Sigmoid colon (tissue), 7 donors: ENCODE measurements at places on chromosomes 7 and 10. TPM values are rescaled to one million over a fixed set of nuclear protein-coding genes. Genes with fewer than 3 reads are reported as not detected.

- no peak for DNase-seq
Measured at GRCh38 chr7:134470864-134471263, 12.0 kb upstream of the AKR1B1 start.

PDCD4 gene
- total RNA-seq, result 135 TPM

FAM237B gene
- total RNA-seq, result not detected

IMMP2L gene
- total RNA-seq, result 18.5 TPM

DNA sequence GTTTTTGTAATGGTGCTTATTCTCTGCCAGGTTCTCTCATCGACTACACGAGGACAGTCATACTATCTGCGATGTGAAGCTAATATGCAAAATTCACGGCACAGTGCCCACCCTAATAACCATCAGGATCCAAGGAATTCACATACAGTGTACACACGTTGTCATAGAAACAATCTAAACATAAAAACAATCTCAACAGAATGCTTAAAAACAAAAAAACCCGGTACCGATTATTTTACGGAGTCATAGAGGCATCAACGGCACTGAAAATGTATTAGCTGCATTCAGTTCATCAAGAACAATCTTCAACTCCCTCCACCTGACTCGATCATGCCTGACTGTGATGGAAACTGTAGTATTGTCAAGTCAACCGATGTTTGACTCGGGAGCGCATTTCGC lies 628 bp downstream of the MRPS33 start:
- DNase-seq, result no peak

- DNase-seq, result no peak
Measured at GRCh38 chr10:4278186-4278585, 493.2 kb upstream of the KLF6 start.

- DNase-seq, result no peak
Measured at GRCh38 chr10:66717231-66717981, 208.4 kb upstream of the LRRTM3 start.

DNA sequence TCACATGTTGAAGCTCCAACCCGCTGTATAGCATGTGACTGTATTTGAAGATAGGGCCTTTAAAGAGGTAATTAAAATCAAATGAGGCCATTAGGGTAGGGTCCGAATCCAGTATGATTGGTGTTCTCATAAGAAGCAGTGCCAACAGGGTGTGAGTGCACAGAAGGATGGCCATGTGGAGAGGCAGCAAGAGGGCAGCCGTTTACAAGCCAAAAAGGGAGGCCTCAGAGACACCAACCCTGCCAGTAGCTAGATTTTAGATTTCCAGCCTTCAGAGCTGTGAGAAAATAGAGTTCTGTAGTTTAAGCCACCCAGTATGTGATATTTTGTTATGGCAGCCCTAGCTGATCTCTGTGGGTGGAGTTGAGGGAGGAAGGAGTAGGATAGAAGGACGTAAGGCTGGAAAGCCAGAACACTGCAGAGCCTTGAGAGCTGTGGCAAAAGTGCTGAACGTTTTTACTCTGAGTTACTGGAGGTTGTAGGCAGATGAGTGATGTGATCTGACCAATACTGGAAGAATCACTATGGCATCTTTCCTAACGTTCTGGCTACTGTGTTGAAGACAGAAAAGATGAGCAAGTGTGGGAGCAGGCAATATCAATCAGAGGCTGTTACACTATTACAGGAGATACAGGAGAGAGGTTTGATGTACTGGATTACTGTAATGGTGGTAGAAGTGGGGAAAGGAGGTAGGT lies 334.9 kb downstream of the ELMO1 start:
- DNase-seq, result no peak

GRCh38 chr10:35903021-35903420 lies 260.9 kb upstream of the FZD8 start:
- no peak for DNase-seq

SNX8 gene
- total RNA-seq, result 6.6 TPM

DNA sequence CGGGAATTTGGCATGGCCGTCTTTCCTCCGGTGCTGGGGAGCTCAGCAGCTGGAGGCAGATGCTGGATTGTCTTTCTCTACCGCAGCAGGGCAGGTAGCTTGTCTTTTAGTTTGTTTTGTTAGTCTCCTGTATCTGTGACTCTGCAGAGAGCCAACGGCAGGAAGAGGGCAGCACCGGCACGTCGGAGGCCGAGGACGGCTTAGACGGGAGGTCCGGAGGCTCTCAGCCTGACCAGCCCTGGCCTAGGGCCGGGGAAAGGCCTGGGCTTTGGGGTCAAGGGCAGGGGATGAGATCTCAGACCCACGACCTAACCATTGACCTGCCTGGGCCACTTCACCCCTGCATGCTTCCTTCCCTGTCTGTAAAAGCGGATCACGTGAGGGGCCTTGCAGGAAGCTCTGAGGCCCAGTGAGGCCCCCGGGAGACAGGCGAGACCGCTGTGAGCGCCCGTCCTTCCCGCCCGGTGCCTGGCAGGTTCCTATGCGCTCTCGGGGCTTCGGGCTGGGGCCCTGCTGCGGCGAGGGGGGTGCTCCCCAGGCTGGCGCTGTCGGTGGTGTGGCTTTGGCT lies 72.7 kb downstream of the LHPP start:
- DNase-seq, result peak; percentile 82

- DNase-seq, result no peak
Measured at GRCh38 chr7:27605283-27605682, 57.4 kb downstream of the HIBADH start.

DNA sequence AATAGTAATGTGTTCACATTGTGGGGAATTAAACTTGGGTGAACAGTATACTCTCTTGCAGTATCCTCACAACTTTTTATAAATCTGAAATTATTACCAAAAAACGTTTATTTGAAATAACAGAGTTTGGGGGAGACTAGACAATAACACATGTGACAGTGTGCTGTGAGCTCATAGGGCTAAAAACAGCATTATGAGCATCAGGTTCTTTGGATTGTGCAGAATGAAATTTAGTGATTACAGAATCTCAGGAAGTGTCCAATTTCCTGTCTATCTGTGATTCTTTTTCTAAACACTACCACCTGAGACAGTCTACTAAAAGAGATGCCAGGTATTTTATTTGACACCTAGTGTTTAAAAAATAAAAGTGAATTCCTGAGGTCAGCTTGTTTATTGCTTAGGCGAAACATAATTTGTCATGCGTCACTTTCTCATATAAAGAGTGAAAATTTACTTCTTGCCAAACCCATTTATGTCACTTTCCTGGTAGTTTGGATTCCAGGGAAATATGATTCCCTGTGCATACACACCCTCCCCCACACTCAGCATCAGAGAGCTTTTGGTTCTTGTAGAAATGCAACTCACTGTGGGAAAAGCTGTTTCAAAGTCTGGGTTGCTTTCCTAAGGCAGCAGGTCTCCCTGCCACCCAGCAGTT lies 71.2 kb downstream of the AOAH start:
- DNase-seq, result no peak
